Stimulated activated CD4-positive, alpha-beta T cell treated with anti-CD3 and anti-CD28 coated beads, TNF-alpha, amount 100 ng/mL, for 24 hours (primary cell): ENCODE measurements at places on chromosomes 6 and 20.
A peak's percentile ranks its signal among the peaks of the same experiment; 100 is the strongest.

DNA sequence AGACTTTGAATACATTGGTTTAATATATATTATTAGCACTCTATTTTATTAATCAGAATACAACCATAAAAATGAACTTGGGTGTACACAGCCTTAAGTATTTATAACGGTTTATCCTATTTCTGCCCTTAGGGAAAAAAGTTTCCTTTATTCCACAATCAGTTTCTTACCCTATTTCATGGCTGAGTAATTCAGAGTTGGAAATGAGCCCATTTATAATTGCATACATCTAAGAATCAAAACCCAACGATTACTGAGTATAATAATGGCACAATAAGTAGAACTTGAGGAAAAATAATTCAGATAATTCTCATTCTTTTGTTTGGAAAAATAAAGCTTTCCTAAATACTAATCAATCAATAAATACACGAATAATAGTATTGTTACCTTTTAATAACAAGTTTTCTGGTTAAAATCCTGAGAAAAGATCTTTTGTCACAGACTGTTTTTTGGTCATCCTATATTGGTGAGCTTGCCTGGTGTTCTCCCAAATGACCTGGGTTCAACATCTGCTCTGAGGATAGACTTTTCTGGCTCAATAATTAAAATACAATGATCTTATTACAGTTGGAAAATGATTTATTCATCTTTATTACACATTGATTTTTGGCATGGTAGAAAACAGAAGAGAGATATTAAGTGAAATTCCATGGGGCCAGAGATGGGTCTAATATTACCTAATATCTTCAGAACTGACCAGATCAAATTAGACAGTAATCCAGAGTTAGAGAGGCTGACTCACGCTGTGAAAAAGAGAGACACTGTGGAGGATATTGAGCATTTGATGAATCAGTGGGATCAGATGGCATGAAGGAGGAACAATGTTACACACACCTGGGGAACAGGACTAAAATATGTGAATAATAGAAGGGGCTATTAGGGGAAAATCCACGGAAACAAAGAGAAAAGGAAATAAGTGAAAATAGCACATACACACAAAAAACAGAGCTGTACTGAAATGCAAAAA is 162.1 kb upstream of the TBX18 start:
- DNase-seq = no peak

GRCh38 chr6:106173124-106173879 is 87.2 kb downstream of the PRDM1 start:
- no peak for DNase-seq

DNA sequence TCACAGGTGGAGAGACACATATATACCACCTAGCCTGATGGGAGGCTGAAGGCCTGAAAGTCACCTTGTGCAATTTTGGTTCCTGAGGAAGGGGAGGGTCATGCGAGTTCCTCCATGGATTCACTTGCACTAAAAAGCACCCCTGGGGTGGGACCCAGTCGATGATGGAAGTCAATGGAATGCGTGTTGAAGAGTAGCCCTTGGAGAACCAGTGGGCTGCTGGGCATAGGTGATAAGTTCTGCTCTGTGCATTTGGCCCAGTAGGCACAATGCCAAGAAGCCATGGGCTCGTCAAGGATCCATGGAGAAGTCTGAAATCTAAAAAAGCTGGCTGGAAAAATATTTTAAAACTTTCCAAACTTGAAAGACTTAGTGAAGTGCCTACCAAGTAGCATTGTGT is 18.9 kb upstream of the SCRT2 start:
- no peak for DNase-seq

GRCh38 chr6:8131265-8131897 is 29.0 kb upstream of the EEF1E1 start:
- DNase-seq = peak; percentile 12

DNA sequence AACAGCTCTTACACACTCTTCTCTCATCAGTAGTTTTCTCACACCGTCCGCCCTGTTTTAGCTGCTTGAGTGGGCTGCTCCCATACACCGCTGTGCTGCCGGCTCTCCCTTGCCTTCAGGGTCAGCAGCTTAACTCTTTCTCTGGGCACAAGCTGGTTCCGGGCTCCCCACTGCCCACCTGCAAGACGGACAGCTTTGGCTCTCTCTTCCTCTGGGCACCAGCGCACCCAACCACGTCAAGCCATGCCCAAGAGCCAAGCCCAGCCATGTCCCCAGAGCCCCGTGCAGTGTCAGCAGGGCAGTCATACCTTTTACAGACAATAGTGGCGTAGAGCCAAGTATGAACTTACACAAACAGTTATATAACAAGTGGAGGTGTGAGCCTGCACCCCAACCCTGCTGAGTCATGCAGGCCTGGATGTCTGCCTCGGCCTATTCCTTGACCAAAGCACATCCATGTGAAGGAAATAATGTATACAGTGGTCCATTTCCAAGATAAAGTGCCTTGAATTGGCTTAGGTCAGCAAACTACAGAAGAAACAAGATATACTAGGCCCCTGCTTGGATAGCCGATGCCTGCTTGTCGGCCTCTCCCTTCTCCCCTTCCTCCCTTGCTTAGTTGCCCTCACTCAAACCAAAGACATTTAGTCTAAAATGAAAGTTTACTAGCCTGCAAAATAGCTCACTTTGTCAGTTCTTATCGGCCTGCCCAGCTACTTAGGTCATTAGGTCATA is 89.3 kb downstream of the JPH2 start:
- no peak for DNase-seq

- DNase-seq = no peak
Measured at GRCh38 chr6:94510877-94511276, 1066.5 kb upstream of the MANEA start.

- no peak for DNase-seq
Measured at GRCh38 chr6:85137865-85138264, 312.0 kb upstream of the NT5E start.

GRCh38 chr6:32790306-32790705 is 26.5 kb downstream of the HLA-DOB start:
- no peak for DNase-seq
